CD4-positive, alpha-beta T cell treated with Interferon alpha-2 for 1 hour (primary cell): ENCODE measurements at places on chromosomes 7 and 10.

DNA sequence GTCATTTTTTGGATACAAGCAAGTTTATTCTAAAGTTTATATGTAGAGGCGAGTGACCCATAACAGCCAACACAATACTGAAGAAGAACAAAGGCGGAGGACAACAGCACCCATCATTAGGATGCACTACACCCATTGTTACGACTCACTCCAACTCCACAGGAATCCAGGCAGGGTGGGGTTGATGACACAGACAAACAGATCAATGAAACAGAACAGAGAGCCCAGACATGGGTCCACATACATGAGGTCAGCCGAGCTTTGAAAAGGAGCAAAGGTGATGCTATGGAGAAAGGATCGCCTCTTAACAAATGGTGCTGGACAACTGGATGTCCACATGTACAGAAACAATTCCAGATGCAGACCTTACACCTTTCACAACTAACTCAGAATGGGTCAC lies 426.4 kb downstream of the PTPRN2 start:
- DNase-seq: no peak

DNA sequence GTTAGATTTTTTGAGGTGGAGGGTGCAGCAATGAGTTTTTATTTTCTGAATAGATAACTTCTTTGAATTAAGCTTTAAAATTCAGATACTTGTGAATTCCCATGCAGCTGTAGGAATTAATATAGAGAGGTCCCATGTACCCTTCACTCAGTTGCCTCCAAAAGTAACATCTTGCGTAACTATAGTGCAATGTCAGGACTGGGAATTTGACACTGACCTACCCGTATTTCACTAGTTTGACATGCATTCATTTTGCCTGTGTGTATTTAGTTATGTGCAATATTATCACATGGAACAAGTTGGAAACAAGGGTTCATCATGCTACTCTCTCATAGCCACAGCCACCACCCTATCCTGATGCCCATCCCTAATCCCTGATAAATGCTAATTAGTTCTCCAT lies 147.1 kb upstream of the IGFBP3 start:
- no peak for DNase-seq

DNA sequence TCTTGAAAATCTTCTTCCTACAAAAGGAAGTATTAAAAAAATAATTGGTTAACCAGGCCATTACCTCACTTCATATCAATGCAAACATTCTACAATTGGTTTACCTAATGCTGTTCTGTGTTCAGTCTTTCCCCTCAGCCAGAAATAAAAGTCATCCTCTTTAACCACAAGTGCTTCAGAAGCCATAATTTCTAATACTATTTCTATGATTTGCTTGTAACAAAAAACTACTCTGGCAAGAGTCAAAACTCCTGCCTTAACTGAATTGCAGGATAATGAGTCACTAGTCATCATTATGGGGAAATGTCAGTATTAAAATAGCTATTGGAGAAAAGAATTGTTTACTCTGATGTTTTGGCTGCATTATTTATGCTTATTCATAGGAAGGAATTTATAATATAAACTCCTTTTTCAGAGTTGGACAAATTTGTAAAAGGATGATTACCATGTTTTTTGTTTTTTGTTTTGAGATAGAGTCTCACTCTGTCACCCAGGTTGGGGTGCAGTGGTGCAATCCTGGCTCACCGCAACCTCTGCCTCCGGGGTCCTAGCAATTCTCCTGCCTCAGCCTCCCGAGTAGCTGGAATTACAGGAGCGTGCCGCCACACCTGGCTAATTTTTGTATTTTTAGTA lies 55.5 kb upstream of the ODAD2 start:
- no peak for DNase-seq

DNA sequence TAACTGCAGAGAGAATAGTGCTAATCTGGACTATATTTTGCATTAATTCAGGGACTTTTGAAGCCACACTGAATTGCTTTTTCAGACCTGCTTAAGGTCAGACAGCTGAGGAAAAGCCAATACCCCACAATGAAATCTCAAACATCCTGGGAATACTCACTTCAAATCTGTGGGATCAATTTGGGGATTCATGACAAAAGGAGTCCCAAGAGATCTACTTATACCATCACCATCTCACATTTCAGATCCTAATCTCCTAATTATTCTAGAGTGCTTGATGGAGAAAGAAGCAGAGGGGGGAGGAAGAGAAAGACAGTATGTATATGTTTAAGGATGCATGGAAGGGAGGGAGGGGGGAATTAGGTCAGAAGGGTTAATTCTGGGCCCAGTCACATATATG lies 202.2 kb downstream of the CACNA2D1 start:
- no peak for DNase-seq

GRCh38 chr7:22443370-22444180 lies 56.4 kb downstream of the STEAP1B start:
- no peak for DNase-seq

GRCh38 chr10:11993834-11994468 lies 48.7 kb downstream of the UPF2 start:
- no peak for DNase-seq

GRCh38 chr7:100065452-100066186 lies 15.9 kb downstream of the ZNF3 start:
- DNase-seq: no peak

DNA sequence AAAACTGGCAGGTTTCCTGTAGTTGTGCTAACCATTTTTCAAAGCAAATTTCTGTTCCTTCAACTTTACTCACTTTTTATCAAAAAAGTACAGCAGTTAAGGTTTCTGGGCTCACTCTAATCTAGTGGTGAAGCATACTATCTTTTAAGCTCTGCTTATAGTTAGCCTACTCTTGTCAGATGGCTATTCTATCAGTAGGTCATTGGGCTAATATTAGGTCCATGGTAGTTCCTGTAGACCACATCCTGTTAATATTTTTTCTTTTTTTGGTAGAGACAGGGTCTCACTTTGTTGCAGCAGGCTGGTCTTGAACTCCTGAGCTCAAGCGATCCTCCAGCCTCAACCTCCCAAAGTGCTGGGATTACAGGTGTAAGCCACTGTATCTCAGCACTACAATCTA lies 27.9 kb upstream of the NRCAM start:
- no peak for DNase-seq

GRCh38 chr10:68154211-68154497 lies 44.9 kb downstream of the MYPN start:
- no peak for DNase-seq

GRCh38 chr7:135239263-135239662 lies 5.6 kb downstream of the STRA8 start:
- no peak for DNase-seq

- DNase-seq: no peak
Observed at GRCh38 chr7:11104578-11104977, 130.9 kb downstream of the PHF14 start.

DNA sequence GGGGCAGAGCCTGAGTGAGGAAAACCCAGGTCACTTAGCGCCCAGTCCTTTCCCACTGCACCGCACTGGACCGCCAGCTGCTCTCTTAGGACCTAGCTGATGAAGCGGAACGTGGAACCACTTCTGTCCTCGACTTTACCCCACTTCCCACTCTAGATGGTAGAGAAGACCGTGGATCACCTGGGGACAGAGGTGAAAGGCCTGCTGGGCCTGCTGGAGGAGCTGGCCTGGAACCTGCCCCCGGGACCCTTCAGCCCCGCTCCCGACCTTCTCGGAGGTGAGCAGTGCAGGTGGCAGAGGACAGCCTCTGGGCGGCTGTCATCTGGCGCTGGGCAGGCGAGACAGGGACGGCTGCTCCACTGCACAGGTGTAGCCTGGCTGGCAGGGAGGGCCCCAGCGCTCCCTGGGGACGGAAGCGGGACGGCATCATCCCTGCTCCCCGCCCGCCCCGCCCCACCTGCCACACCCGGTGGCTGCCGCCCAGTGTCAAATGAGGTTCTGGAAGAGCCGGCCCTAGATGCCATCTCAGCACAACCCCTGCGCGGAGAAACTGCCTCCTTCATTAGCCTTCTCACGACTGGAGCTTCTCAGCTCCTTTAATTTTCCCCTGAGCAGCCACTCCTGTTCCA lies 11.7 kb downstream of the PLAC9 start:
- peak; percentile 33 for DNase-seq

DNA sequence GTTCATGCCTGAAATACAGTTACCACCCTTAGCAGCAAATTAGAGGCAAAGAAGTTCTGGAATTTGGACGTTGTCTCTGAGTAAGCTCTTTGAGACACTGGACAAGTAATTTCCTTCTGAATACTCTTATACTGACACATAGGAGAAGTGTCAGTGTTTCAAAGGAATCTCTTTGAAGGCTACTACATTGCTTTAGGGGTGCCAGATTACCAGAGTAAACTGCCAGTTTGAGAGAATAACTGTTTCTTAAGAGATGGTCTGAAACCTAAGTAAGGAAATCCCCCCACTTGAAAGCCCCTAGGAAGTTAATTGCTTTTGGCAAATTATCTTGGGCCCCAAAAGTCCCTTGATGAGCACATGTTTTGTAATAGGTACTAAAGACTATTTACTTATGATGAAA lies 3.4 kb downstream of the FAS start:
- DNase-seq: no peak

DNA sequence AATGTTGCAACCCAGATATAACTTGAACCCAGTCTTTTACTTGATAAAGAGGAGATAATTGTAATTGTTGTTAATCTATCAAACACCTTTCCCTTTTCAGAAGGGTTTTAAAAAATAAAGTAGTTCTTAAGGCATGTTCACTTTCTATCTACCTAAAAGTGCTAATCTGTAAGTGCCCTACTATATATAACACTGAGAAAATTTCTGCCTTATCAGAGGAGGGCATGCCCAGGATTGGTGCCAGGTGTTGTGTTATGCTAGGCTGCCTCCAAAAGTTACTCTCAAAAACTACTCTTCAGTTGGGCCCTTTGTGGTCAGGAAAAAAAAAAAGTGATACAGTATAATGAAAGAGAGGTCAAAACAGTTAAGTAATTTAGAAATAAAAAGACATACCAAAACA lies 36.3 kb downstream of the SMNDC1 start:
- DNase-seq: no peak

DNA sequence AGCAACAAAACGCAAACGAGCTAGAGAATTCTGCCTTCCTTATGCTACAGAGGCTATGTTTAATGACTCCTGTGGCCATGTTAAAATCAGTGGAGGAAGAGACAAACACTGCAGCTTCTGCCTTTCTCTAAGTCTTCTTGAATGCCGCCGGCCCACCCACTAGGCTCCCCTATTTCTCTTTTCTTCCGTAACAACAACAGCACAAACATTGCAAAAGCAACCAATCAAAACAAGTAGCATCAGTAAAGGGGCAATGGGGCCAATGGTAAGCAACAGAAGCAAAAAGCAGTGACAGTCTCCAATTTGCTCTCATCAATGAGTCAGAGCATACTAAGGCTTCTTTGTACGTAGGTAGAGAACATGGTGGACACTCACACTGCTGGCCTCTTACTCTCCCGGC lies 26.8 kb downstream of the DNAJC1 start:
- DNase-seq: no peak

- DNase-seq: no peak
Observed at GRCh38 chr7:75971961-75972763, 22.2 kb downstream of the TMEM120A start.

GRCh38 chr7:122652876-122653275 lies 46.0 kb downstream of the RNF133 start:
- DNase-seq: no peak

- DNase-seq: no peak
Observed at GRCh38 chr7:29649028-29649716, 85.5 kb downstream of the PRR15 start.

GRCh38 chr7:91789558-91789957 lies 90.9 kb downstream of the MTERF1 start:
- DNase-seq: no peak

DNA sequence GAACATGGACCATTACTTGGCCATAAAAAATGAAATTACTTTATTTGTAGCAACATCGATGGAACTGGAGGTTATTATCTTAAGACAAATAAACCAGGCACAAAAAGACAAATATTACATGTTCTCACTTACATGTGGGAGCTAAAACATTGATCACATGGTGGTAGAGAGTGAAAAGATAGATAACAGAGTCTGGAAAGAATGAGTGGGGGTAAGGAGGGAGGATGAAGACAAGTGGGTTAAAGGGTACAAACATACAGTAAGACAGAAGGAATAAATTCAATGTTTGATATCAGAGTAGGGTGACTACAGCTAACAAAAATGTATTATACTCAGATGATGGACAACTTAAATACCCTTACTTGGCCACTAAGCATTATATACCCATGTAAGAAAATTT lies 100.0 kb upstream of the WNT16 start:
- DNase-seq: no peak

- peak; percentile 61 for DNase-seq
Observed at GRCh38 chr10:17428351-17429097, 25.9 kb downstream of the ST8SIA6 start.

DNA sequence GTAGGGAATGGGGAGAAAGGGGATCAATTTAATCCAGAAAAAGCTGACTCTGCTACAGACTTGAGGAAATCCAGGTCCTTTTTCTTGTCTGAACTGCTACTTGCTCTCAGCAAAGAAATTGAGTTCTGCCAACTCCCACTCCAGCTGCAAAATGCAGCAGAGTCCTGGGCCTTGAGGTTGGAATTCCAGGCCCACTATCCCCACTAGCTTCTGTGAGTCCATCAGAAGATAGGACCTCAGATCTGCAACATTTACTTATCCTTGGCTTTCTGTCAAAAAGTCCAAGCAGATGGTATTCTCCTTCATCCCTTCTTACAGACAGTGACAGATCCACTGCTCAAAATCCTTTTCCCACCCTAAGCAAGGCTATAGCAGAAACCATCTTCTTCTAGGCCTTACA lies 219.2 kb downstream of the ARHGAP12 start:
- no peak for DNase-seq

GRCh38 chr7:135386181-135386580 lies 123.7 kb downstream of the CNOT4 start:
- DNase-seq: no peak

- no peak for DNase-seq
Observed at GRCh38 chr10:548238-548901, 141.1 kb downstream of the DIP2C start.

DNA sequence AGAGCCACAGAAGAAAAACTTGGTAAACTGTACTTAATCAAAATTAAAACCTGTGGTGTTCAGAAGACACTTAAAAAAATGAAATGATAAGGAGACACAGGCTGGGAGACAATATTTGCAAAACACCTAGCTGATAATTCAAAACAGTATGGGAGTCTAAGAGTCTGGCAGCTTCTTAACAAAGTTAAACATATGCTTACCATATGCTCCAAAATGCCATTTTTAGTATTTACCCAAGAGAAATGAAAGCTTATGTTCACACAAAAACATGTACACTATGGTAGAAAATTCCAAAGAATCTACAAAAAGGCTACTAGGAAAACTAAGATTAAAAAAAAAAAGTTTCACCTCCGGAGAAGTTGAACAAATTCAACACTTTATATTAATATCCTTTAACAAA lies 48.6 kb downstream of the ITGB1 start:
- no peak for DNase-seq

GRCh38 chr7:95501261-95501832 lies 15.6 kb downstream of the ASB4 start:
- no peak for DNase-seq

DNA sequence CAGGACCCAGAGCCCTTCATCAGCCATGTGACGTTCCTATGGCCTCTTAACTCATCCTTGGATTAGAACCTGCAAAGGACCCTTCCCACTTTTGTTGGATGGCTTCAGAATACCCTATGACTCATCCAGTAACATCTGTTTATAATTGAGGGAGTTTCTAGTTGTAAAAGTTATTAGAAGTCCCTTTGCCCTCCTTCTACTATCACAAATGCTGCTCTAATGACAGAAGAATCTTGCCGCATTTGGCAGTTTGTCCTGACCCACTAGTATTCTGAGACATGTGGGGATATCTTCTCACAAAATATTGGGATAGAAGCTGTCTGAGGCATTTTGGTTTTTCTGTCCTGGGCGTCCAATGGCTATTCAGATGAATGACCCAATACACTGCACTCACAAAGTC lies 251.8 kb upstream of the TMEM72 start:
- DNase-seq: no peak

- peak; percentile 63 for DNase-seq
Observed at GRCh38 chr10:119270762-119271366, 63.5 kb downstream of the GRK5 start.
